ENCODE measurements at places on chromosomes 2 and 18.
A peak's percentile ranks its signal among the peaks of the same experiment; 100 is the strongest.

DNA sequence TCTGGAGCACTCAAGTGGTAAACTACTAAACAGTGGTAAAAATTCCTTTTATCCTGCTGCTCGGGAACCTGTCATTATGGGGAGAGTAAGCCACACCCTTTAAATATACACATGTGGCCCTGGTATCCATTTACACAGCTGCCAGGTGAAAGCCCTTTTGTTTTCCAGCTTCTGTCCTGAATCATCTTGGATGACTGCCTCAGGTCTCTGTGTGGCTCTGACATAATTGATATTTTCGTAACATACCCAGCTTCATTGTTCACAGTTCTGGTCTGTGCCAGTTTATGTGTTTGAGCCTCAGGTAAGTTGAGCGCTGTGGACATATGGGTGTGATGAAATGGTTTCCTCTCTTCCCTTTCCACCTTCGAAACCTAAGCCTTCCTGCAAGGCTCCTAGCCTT is 15.7 kb upstream of the TTC39C start:
- peak; percentile 92 for DNase-seq

GRCh38 chr2:3309496-3310355 is 67.9 kb downstream of the EIPR1 start:
- peak; percentile 37 for DNase-seq

DNA sequence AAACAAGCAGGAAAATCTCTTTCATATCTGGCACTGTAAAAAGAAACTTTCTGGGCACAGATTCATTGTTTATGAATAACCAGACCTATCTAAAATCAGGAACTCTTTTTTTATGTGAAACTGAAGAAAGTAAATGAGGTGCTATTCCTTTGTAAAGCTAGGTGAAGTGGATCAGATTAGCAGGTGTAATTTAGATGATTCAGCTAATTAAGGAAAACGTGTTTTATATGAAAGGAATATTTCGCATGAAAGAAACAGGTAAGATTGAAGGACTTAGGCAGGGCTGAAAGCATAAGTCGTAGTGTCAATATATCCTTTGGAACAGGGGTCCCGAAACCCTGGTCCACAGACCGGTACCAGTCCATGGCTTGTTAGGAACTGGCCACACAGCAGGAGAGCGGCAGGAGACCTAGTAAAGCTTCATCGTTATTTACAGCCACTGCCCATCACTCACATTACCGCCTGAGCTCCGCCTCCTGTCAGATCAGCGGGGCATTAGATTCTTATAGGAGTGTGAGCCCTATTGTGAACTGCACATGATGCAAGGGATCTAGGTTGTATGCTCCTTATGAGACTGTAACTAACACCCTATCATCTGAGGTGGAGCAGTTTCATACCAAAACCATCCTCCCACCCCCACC is 20.3 kb upstream of the XIRP2 start:
- DNase-seq, result no peak

DNA sequence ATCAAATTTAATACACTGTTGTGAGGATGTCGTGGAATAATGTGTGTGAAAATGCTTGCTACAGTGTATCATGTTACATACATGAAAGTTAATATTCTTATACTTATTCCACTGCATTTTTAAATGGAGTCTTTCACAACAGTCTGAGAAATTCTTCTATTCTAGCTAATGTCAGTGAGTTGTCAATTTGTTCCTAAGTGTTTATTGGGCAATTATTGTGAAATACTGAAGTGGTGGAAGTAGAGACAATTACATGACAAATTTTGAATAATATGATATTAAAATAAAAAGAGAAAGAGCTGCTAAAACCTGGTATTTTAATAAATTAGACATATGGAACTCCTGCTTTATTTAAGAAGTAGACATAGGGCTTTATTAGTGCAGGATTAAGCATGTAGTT is 176.1 kb downstream of the PTPRM start:
- DNase-seq, result no peak

GRCh38 chr2:3620834-3621233 is 25.9 kb downstream of the COLEC11 start:
- DNase-seq, result no peak

Data from NCI-H2081 (cell line).